Hindlimb muscle (tissue), 1 donor: ENCODE measurements at places on chromosomes 13 and 19.
A peak's percentile ranks its signal among the peaks of the same experiment; 100 is the strongest.

GRCh38 chr13:113649212-113649611 is 8.8 kb downstream of the ATP4B start:
- no peak for DNase-seq

DNA sequence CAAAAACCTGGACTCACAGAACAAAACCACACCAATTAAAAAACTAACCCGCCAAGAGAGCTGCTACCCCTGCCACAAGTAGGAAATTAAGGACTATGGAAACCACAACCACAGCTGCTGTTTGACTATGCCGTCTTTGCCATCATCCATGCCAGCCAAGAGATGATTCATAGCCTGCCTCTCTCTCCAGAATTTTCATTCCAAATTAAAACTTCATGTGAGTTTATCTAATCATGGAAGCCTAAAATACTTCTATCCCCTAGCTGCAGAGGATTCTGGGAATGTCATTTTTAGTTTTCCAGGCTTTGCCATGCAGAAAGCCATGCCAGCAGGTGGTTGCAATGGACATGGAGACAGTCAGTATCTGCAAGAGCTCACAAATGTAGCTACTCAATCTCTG is 27.6 kb upstream of the GTF2F2 start:
- no peak for DNase-seq

- DNase-seq, result no peak
Observed at GRCh38 chr13:91557328-91558090, 159.1 kb downstream of the GPC5 start.

DNA sequence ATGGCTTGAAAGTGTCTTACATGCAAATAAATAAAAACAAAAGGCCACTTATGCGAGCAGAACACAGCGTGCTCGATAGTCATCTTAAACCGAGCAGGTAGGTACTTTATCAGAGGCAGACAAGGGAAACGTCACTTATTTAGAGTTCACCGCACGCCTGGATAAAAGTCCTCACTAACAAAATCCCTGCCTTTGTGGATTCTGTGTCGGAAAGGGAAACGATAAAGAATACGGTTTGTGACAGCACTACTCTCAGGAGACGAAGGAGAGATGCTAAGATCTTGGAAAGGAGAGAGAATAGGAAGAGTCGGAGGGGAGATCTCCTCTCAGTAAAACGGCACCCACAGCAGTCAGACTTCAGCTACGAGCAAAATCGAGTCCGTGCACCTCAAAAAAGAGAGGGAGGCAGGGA is 581 bp downstream of the RCBTB1 start:
- DNase-seq, result peak; percentile 5

- no peak for DNase-seq
Observed at GRCh38 chr19:38708413-38709024, 35.8 kb downstream of the CAPN12 start.

- DNase-seq, result no peak
Observed at GRCh38 chr19:13057744-13058143, 44.9 kb downstream of the LYL1 start.

DNA sequence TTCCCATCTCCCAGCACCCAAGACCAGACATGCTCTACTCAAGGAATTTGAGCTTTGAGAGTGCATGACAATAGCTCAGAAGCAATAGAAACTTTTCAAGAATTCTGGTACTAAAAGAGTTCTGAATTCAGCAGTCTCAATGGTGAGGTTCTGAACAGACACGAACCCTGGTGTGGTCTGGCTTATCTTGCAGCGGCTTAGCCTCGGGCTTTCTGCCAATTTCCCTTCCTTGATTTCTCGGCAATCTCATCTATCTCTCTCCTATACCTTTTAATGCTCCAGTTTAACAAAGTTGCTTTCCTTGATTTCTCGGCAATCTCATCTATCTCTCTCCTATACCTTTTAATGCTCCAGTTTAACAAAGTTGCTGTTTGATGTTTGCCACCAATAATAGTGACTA is 174.6 kb downstream of the SPRY2 start:
- DNase-seq, result no peak
